Stimulated activated CD8-positive, alpha-beta memory T cell treated with anti-CD3 and anti-CD28 coated beads, Interleukin-4, amount 100 ng/mL, for 1 hour (primary cell): ENCODE measurements at places on chromosomes 2 and 18.

DNA sequence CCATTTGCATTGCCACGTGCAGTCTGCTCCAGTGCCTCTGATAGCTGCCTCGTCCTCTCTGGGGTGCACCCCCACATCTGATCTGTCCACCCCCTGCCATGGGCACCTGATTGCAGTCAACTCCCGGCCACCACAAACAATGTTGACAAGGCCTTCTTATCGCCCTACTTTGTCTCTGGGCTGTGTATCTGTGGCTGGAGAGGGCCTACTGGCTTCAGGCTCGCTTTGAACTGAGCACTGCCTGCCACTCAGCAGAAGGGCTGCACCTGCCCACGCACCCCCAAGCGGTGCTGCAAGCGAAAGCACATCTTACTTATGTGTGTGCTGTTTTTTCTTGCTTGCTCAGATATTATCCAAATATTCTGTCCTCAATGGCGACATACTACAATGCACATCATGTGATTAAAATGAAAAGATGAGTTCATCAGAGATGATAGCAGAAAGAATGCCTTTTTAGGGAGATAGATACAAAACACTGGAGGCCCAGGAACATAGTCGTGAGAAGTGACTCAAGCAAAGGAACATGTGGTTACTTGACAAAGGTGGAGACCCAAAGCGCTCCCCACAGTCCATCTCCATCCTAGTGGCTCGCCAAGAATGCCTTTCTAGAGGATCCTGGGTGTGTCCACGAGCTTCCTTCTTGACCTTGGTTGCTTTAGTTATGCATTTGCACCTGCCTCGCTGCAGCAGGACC lies 28.8 kb downstream of the FBLN7 start:
- no peak for DNase-seq

DNA sequence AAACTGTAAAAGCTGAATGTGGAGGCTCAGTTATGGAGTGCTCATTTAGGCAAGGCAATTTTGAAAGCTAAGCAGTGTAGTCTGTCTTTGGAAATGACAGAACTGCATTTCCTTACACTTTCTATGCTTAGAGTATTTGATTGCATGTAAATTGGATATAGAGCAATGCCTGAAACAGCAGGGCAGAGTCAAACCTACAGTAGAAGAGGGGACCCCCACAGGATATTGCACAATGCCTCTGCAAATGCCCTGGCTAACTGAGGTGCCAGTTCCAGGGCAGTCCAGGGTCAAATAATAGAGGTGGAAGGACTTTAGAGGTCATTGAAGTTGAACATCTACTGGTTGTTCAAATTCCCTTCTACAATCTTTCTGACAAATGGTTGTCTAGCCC lies 2.2 kb downstream of the TMEM178A start:
- no peak for DNase-seq

- no peak for DNase-seq
These were observed 57.8 kb upstream of the ITGB6 start for GRCh38 chr2:160257743-160258491.

DNA sequence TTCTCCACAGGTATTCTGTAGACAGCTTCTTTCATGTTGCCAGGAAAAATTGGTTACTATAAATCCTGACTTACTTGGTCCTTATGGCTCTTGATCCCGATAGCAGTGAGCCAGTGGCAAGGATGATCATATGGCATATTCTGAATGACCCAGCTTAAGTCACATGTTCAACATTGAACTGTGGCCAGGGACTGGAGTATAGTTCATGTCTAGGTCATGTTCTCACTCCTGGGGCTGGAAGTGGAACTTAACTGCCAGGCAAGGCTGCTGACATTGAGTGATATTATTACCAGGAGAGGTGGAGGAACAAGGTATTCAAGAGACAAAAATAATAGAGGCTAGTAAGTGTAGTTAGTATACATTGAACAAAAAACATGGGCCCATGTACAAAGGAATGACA lies 26.2 kb downstream of the R3HDM1 start:
- DNase-seq: no peak
